B cell (primary cell): ENCODE measurements at places on chromosomes 5 and 9. TPM values are rescaled to one million over a fixed set of nuclear protein-coding genes. Genes with fewer than 3 reads are reported as not detected.

The IRX2 gene
- total RNA-seq: not detected in 2 replicates

The PCYOX1L gene
- total RNA-seq: 11.7 and 13.5 TPM in 2 replicates

The SLC23A1 gene
- 5.8 and 6.4 TPM in 2 replicates for total RNA-seq

The CENPH gene
- 11.9 and 12.0 TPM in 2 replicates for total RNA-seq

The PGM5 gene
- not detected in 2 replicates for total RNA-seq

GRCh38 chr5:181069767-181070491 is 29.9 kb downstream of the BTNL9 start:
- no peak for DNase-seq

- no peak for DNase-seq
These were observed 31.6 kb downstream of the AFAP1L1 start for GRCh38 chr5:149303210-149303609.

- DNase-seq: no peak
These were observed 41.6 kb upstream of the EXOC3 start for GRCh38 chr5:401146-402034.
